Nucleus accumbens (tissue), 56 donors: ENCODE measurements at places on chromosomes 5 and 9.

- no peak for DNase-seq
Measured at GRCh38 chr9:32339424-32339823, 45.0 kb upstream of the ACO1 start.

GRCh38 chr5:54886866-54887265, 98.5 kb downstream of the ESM1 start:
- DNase-seq, result no peak

- no peak for DNase-seq
Measured at GRCh38 chr9:105191508-105192121, 52.8 kb upstream of the SLC44A1 start.

GRCh38 chr5:10471677-10472076, 30.0 kb downstream of the ROPN1L start:
- no peak for DNase-seq

DNA sequence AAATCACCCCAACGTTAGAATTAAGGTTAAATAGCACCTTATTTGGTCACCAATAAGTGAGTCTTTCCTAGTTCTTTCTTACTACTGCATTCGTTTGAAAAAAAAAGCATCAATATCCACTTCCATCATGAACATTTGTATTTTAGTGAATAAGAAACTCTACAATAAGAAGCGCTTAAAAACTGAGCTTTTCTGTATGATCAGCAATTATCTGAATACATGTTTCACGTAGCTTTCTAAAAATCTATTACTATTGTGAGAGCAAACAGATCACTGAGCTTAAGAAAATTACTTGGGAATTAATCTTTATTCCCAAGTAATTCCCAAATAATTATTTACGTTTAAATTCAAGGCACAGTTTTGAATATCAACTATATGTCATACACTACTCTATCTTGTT, 32.5 kb downstream of the ZDHHC21 start:
- no peak for DNase-seq

- DNase-seq, result no peak
Measured at GRCh38 chr5:65101632-65102100, 332.9 kb downstream of the CWC27 start.

- DNase-seq, result no peak
Measured at GRCh38 chr5:7169240-7169878, 226.6 kb upstream of the ADCY2 start.

- DNase-seq, result peak; percentile 88
Measured at GRCh38 chr9:93143830-93144530, 9.9 kb upstream of the NINJ1 start.

- DNase-seq, result no peak
Measured at GRCh38 chr5:177511796-177512675, 2.4 kb upstream of the DOK3 start.

- DNase-seq, result no peak
Measured at GRCh38 chr5:97919719-97920118, 736.7 kb upstream of the RIOK2 start.

DNA sequence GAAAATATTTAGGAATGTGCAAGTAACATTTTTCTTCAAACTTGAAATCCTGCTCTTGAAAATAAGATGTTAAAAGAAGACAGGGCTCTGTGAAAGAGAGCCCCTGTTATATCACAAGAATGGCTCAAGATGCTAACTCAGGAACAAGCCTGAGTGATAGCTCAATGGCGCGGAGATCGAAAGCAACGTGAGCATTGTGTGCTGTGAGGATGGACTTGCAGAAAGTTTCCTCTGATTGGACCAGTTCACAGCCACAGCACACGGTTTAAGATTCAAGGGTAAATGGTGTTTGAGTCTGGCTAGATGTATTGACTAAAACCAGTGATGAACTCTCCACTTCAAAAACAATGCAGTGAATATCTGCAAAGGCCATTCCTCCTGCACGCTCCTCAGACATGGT, 2387.0 kb downstream of the MAT2B start:
- DNase-seq, result no peak

- DNase-seq, result no peak
Measured at GRCh38 chr9:129247285-129248153, 69.5 kb upstream of the IER5L start.

- DNase-seq, result no peak
Measured at GRCh38 chr5:151718646-151719045, 31.9 kb upstream of the SPARC start.

DNA sequence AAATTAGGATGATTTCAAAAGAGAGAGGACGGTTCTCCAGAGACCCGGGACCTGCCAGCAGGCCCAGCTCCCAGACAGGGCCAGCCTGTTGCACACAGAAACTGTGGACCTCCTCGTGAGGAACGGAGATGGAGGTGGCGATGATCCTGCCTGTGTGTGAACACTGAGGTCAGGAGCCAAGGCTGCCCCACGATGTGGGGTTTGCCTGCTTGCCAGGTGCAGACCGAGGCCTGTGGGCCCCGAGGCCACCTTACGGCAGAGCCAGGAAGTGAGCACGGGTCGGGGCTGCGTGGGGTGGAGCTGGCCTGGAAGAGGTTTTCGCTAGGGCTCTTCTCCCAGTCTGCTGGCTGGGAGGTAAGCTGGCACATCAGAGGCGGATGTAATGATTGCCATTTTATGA, 4.3 kb downstream of the FAM163B start:
- no peak for DNase-seq

- DNase-seq, result no peak
Measured at GRCh38 chr5:159175547-159175946, 33.8 kb downstream of the RNF145 start.

DNA sequence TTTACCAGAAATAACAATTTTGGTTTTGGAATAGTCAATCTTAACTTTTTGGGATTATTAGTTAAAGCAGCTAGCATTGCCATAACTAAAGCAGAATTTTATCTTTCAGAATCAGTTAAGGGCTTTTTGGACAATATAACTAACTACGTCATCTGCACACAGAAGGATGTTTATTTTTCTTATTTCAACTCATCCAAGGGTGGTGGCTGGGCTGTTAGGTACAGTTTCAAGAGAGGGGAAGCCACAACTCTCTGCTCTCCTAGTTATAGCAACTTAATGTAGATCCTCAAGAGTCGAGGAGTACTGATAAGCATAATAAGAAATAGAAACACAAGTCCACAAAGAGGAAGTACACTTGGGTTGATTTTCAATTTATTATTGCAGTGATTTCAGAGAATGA, 65.6 kb downstream of the ANKRD55 start:
- DNase-seq, result no peak

- DNase-seq, result no peak
Measured at GRCh38 chr5:139076111-139076510, 122.1 kb downstream of the SIL1 start.

- DNase-seq, result no peak
Measured at GRCh38 chr5:147912011-147912410, 5.7 kb upstream of the C5orf46 start.
